ENCODE measurements at places on chromosomes 1 and 21.

- DNase-seq = no peak
These were observed 137.8 kb downstream of the CAMTA1 start for GRCh38 chr1:6923012-6923411.

DNA sequence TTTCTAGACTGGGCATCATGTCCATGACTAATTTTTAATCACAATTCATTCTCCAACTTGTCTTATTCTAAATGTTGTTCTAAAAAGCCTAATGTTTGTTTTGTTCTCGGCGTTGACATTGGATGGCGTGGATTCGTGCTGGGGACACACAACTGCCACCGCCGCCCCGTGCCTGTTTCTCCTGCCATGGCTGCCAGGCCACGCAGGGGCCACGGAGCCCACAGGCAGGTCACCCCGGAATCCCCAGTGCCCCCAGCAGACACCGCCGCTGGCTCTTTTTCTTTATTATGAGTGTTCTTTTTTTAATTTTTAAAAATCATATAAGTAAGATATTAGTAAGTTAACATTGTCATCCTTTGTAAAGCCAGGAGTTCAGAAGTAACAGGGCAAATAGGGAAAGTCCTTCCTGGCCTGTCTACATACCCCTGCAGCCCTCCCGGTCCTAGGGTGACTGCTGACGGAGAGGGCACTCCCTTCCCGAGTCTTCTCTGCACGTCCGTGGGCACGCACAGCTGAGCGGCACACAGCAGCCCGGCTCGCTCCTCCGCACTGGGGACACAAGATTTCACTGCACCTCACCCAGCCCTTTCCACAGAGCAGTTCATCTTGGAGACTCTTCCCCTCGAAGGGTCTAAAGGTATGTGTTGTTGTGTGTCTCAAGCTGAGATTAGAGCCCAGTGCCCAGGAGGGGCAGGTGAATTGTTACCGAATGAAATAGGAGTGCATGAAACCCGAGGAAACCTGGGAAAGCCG is 32.1 kb downstream of the KRTAP10-1 start:
- DNase-seq = no peak

GRCh38 chr1:47031059-47031458 is 7.6 kb downstream of the CYP4X1 start:
- no peak for DNase-seq

GRCh38 chr1:227766015-227766634 is 30.9 kb downstream of the SNAP47 start:
- peak; percentile 48 for DNase-seq

DNA sequence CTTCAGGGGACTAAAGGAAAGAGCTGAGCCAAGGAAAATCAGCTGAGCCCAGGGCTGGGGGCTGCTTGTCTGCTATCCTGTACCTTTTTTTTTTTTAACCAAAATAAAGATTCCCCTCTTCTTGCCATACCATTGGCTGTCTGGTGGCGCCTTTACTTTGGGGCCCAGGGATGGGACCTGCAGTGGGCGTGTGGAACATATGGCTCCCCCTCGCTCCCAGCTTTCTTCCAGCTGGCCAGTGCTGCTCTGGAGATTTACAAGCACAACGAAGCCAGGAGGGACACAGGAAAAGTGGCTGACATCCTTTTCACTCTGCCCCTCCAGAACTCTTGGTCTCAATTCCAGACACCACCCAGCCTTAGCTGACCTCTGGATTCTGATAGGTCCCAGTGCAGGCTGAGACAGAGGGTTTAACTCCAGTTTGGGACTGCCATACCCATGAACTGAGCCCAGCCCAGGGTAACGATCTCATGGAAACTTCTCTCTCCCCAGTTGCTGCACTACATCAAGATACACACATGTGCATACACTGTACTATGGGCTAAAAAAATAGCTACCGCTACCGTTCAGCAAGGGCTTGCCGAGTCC is 5.4 kb upstream of the SFN start:
- no peak for DNase-seq

- DNase-seq = no peak
These were observed 594 bp downstream of the HDGF start for GRCh38 chr1:156750711-156751450.

DNA sequence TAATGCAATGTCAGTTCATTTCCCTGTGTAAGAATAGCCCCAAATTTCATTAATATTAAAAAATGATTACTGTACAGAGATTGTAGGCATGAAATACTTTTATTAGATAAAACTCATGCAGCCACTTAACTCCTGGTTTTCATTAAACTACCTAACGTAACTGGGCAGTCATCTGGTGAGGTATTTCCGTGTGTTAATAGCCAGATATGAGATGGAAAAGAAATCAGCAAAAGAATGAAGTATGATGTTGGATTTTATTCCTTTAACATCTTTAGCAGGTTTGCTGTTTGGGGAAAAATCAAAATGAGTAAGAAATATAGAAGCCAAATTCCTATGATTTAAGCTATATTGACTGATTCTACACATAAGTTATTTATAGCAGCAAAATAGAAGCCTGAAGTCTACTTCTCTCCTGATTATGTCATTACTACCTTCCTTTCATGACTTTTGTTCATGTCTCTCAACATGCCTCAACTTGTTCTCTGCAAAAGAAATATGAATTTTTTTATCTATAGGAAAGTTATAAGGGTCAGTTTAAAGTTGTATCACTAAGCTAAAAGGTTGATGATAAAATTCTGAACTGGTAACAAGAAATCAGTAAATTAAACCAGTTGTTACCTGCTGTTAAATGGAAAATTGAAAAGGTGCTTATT is 42.6 kb downstream of the CCDC18 start:
- no peak for DNase-seq

GRCh38 chr1:244919320-244920282 is 55.3 kb upstream of the HNRNPU start:
- no peak for DNase-seq

DNA sequence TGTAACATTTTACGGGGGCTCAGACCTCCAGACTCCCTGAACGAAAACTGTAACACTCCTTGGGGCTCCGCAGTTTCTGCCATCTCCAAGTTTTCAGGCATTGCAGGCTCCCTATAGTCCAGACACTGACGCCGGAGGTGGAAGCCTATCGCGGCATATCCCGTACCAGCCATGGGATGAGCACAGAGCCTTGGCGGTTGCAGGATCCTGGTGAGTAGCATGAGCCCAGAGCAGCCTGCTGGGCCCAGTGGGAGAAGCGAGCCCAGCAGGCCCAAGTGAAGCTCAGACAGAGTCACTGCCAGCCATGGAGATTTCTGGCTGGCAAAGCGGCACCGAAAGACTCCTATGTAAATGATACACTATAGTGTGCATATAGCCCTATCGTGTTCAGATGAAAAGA is 446.8 kb downstream of the COL11A1 start:
- DNase-seq = no peak

DNA sequence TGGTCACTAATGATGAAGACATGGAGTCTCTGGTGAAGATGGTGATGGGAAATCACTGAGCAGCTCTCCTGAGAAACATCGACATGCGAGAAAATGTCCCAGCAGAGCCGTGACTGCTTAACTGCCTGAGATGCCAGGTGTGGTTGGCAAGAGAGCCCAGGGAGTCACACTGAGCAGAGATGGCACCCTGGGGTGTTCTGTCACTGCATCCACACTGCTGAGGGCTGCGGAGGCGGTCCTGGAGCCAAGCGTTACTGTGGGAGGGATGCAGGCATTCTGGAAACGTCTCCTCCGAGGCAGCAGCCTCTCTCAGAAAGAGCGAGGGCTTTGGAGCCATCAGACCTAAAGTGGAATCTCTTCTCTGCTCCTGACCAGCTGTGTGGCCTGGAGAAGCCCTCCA is 57.2 kb downstream of the EPHB2 start:
- DNase-seq = no peak

GRCh38 chr1:221418346-221418745 is 323.5 kb downstream of the DUSP10 start:
- DNase-seq = no peak

GRCh38 chr1:12630946-12631530 is 12.8 kb upstream of the AADACL4 start:
- no peak for DNase-seq

DNA sequence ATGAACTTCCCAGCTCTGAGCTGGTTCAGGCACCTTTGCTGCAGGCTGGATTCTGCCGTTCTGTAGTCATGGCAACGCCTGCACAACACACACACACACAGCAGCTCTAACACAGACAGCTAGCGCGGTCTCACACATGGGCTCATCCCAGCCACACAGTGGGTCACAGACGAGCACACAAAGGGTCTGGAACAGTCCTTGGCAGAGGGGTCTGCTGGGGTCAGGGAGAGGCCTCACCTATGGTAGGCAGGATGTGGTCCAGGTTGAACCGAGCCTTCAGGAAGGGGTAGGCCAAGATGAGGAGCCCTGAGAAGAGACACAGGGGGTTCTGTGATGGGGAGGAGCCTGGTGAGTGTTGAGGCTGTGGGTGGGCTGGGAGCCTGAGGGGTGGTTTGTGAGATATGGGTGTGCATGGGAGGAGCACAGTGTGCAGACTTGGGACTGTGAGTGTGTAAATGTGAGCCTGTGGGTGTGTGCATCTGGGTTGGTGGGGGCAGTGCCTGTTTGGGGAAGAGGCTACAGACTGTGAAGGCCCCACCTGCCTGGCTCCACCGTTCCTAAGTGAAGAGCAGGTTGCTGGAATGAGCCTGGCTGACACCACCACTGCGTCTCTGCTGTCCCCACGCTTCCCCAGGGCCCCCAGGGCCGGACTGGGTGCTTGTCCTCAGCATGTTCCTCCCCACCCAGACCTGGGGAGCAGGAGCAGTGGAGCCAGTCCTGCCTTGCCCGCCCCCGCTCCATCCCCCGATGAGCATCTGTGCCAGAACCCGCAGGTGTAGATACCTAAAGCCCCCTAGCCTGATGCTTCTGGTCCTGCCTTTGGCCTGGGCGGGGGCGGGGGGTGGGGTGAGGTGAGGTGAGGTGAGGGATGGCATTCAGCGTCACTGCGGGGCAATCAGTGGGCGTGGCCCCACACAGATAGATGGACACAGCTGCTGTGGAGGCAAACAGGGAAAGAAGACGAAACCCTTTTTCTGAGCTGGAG is 1.5 kb downstream of the KNCN start:
- peak; percentile 36 for DNase-seq

GRCh38 chr1:205365945-205366463 is 9.3 kb upstream of the KLHDC8A start:
- no peak for DNase-seq

GRCh38 chr1:73516451-73516850 is 681.5 kb downstream of the LRRIQ3 start:
- DNase-seq = no peak

DNA sequence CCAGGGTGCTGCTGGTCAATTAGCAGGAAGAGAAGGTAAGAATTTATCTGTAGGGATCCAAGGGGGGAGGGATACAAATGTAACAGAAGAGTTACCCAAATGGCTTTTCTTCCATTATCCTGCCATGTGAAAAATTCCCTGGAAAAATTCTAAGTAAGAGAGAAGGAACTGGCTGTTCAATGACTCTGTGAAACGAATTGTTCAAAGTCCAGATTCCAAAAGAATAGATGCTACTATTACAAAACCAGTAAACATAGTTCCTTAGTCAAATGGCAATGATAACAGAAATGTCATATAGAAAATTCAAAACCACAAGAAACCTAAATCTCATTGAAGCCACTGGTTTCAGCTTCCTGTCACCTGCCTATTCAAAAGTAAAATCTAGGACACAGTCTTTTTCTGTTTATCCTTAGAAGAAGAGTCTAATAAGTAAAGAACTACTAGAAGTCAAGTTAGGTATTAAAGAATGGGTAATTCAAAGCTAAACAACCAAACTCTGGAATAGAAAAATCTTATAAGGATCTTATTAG is 102.6 kb downstream of the ZNF644 start:
- no peak for DNase-seq

- no peak for DNase-seq
These were observed 42.8 kb upstream of the COL18A1 start for GRCh38 chr21:45362077-45362747.

- DNase-seq = no peak
These were observed 58.3 kb upstream of the GALNT2 start for GRCh38 chr1:230008721-230009120.

- no peak for DNase-seq
These were observed at the start of gene ATP1A2 for GRCh38 chr1:160115545-160116282. ATP1A2 (plus strand) TSS chr1:160115759; CDS start chr1:160115862, 103 bp downstream.

- no peak for DNase-seq
These were observed 651.6 kb upstream of the ADGRL4 start for GRCh38 chr1:79657951-79658658.

DNA sequence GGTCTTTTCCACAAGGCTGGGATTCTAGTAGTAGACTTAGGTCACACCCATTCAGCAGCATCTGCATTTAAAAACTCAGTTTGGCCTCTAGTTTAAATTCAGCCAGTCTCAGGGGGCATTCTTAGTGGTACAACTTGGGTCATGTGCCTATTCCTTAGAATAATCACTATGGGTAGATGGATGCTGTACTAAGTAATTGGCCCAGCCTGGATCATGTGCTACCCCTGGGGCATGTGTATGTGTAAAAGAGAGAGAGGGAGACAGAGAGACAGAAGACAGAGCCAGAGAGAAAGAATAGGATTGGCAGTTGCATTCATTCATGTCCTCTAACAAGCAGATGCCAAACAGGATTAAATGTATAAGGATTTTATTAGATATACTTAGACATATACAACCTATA is 13.6 kb upstream of the SYT14 start:
- DNase-seq = no peak

GRCh38 chr21:21606041-21606440 is 607.8 kb downstream of the NCAM2 start:
- no peak for DNase-seq

- DNase-seq = no peak
These were observed 36.9 kb upstream of the IFI16 start for GRCh38 chr1:158972841-158973240.

DNA sequence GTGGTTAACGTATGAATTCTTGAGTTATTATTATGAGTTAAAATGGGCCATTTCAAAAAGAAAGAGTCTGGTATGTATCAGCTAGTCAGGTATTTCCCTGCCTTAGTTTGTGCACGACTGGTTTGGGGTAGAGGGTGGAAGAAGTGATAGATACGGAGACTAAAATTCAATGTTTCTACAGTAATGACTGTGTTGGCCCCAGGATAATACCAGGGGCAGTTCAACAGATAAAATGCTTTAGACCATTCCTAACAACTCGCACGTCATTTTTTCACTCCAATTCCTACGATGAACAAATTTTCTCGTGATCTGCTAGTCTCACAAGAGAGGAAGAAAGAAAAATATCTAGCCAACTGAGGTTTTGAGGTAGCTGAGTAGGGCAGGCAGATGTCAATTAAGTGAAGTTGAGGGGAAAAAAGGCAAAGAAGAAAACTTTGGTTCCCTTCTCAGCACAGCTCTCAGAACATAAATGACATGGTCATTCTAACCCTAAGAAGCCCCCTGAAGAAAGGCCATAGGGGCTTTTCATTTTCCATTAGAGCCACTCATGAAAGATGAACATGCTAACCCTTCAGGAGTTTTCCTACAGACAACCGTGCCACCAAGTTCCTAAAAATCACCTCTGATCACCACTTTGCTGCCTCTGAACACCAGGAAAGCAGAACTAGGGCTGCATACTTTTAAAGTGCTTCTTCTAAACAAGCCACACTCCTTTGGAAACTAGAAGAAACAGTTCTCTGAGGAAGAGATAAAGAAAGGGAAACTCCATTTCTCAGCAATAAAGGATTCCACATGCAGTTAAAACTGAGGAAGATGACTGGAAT is 5.6 kb downstream of the MCOLN2 start:
- no peak for DNase-seq

- DNase-seq = no peak
These were observed 23.6 kb downstream of the SLC37A1 start for GRCh38 chr21:42537106-42537742.

Data from stimulated activated CD8-positive, alpha-beta memory T cell treated with anti-CD3 and anti-CD28 coated beads, Interleukin-7, amount 100 ng/mL, for 4 hours (primary cell).